ENCODE measurements at places on chromosomes 16 and 17.

- DNase-seq, result no peak
Observed at GRCh38 chr17:49996495-49997300, 1.7 kb upstream of the DLX3 start.

GRCh38 chr16:50743581-50744225, 1.8 kb downstream of the CYLD start:
- DNase-seq, result no peak

GRCh38 chr17:74822335-74822938, 37.2 kb downstream of the GRIN2C start:
- no peak for DNase-seq

GRCh38 chr17:78737332-78737731, 44.7 kb downstream of the CYTH1 start:
- DNase-seq, result peak; percentile 35

GRCh38 chr16:57711993-57712392, 17.4 kb downstream of the DRC7 start:
- DNase-seq, result no peak

DNA sequence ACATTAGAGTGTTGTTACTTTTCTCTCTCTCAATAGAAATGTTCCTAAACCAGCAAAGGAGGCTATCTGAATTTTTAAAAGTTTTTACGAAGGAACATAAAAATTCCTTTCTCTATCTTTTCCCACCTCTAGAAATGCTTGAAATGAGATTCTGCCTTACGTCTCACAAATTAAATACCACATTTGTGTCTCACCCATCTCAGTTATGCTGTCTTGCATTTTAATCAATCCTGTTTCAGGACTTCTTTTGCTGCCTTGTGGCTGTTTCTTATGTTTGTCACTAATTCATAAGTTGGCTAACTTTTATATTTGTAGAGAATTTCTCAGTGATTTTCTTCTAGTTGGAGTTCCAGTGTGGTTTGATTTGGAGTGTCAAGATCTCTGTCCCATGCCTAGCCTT, 3.5 kb downstream of the OMG start:
- no peak for DNase-seq

DNA sequence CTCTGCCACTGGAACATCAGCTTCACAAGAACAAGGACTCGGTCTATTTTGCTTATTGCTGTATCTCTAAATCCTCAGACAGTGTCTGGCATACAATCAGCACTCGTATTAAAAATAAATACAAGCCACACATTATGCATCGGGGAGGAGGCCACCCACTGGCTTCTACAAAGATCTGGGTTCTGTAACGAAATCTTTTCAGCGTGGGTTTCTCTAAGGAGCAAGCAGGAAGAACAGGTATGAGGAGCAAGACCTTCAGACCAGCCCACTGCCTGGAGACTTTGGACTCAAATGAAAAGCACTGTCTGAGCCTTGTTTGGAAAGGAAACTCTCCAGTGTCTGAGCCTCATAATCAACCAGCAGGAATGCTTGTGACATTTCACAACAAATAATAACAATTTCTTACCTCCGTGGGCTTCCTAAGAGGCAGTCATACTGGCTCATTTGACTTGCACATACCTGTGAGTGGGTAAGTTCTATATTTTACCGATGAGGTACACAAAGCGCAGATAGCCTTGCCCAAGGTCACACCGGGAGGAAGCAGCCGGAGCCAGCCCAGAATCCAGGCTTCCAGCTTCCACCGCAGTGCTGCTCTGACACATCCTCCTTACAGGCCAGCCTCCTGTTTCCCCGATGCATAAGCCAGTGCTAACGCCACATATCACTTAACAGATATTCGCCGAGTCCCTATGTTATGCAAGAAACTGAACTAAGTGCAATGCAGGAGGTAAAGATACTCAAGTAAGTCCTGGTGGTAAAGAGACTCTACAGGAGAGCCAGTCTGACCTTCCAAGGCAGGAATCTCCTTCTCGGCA, 118.6 kb upstream of the TNRC6C start:
- DNase-seq, result no peak

DNA sequence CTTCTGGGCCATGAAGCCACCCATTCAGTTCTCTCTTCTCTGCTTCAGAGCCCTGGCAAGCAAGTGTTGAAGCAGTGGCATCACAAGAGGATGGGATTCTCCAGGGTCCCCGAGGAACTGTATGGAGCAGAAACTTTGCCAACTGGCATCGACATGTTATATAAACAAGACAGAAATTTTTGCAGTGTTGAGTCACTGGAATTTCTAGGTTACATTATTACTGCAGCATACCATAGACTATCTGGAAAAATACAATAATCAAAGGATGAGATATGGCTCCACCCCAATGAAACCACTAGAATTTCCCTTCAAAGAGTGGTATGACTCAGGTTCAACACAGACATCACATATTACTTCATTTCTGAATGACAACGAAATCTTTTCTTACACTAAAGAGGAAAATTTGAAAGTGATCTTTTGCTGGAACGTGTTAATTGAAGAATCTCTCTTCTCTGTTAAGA, 343.0 kb upstream of the DYNLRB2 start:
- peak; percentile 88 for DNase-seq

DNA sequence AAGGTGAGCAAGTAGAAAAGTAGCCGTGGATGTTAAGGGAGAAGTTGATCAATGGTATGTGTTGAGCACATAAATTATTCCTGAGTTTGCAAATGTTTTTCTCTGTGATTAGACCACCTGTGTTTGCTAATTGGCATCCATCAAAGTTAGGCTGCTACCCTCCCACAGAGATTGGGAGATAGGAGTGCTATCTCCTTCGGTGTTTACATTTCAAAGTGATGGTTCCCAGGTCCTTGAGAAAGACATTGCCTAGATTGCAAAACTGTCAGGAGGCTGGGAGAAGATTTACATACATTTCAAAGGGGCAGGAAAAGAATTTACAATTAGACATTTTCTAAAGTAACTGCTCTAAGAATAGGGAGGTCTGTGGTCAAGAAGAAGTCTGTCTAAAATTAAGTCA, 54.3 kb upstream of the CNTNAP4 start:
- DNase-seq, result no peak

DNA sequence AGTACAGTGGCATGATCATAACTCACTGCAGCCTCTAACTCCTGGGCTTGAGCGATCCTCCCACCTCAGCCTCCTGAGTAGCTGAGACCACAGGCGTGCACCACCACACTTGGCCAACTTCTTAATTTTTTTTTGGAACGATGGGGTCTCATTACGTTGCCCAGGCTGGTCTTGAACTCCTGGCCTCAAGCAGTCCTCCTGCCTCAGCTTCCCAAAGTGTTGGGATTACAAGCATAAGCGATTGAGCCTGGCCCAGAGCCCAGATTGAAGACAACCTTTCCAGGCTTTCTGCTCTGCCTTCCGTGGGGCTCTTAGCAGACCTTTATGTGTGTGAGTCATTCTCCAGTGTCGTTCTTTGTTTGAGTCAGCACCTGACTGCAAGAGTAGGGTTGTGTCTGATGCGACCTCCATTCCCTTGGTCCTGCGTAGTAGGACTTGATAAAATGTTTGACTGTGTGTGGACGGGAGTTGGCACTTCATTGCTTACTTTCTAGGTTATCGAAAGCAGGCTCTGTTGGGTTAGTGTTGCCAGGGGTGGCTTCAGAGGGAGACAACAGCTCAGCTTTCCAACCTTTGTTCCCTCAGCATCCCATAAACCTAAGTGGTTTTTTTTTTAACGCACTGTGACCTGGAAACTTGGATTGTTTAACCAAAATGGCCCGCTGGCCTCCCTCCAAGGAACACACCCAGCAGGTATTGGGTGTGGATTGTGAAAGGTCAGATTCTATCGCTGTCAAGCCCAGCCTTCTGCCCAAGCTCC, 26.4 kb downstream of the EEF2K start:
- no peak for DNase-seq

DNA sequence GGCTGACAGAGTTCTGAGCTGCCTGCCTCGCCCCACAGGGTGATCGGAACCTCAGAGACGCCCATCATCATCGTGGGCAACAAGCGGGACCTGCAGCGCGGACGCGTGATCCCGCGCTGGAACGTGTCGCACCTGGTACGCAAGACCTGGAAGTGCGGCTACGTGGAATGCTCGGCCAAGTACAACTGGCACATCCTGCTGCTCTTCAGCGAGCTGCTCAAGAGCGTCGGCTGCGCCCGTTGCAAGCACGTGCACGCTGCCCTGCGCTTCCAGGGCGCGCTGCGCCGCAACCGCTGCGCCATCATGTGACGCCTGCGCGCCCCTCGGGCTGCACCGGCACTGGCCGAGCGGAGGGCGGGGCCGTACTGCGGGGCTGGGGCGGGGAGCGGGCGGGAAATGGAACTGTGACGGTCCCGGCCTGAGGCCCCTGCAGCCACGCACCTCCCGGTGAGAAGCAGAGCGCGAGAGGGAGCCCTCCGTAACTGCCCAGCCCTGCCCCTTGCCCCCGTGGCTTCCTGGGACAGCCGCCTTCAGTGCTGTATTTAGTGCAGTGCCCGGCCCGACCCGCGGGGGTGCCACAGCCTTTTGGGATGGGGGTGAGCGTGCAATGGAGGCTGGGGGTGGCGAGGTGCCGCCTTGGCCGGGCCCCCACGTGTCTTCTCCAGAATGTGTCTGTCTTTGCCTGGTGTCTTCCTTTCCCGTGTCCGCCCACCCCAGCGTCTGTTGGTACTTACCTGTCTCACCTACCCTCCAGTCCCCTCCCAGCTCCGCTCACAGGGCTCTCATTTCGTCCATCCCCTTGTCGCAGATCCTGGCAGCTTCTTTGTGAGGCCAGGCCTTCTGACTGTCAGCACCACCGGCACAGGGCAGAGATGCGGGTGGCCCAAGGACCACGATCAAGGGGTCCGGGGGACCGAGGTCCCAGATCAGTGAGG, 9.8 kb downstream of the RASL10B start:
- no peak for DNase-seq

GRCh38 chr16:14486520-14487303, 143.3 kb downstream of the PARN start:
- peak; percentile 97 for DNase-seq

- DNase-seq, result peak; percentile 23
Observed at GRCh38 chr16:75311383-75311938, 60.0 kb upstream of the BCAR1 start.

DNA sequence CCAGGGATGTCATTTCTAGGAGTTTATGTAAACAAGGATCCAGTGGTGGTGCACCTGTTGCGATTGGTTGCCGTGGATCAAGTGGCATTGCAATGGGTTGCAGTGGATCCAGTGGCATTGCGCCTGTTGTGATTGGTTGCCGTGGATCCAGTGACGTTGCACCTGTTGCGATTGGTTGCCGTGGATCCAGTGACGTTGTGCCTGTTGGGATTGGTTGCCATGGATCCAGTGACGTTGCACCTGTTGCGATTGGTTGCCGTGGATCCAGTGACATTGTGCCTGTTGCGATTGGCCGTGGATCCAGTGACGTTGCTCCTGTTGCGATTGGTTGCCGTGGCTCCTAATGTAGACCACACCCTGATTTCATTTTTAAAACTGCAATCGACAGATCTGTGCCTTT, 56.2 kb upstream of the CRISPLD2 start:
- DNase-seq, result no peak
